HEK293T (cell line): ENCODE measurements at places on chromosomes 11 and 22.
A peak's percentile ranks its signal among the peaks of the same experiment; 100 is the strongest.

DNA sequence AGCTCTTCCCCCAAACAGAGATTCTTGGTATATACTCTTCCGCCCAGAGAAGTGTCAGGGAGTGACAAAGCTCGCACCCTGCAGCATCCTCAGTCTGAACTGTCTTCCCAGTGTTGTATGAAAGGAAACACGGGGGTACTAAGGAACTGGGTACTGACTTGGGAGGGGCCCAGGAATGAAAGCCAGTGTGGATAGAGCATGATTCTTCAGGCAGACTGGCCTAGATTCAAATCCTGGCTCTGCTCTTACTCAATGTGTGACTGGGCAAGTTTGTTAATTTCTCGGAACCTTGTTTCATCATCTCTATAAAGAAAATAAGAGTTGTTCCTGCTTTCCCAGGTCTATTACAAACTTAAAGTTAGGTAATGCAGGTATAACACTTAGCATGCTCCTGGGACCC lies 266.0 kb upstream of the NARS2 start:
- no peak for DNase-seq

- DNase-seq, result peak; percentile 68
These were observed 22.0 kb downstream of the TBRG1 start for GRCh38 chr11:124644426-124645280.

GRCh38 chr11:65546217-65546958 lies 11.8 kb downstream of the LTBP3 start:
- DNase-seq, result peak; percentile 94

DNA sequence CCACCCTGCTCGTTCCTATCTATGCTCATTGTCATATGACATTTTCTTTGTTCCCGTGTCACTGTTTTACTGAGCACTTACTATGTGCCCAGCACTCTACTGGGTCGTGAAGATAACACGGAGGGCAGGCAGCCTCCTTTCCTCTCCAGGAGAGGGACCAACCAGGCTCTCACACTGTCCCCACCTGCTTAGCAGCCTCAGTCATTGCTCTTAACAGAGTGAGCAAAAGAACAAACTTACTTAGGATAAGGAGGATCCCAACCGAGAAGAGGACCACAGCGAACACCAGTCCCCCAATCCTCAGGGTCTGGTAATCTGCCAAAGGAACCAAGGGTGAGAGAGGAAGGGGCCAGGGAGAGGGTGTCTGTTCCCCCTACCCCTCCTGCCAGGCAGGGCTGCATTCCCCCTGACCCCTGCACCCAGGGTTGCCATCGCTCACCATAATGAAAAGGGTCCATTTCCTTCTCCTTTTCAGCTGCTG lies 17.0 kb upstream of the FXYD2 start:
- DNase-seq, result no peak

GRCh38 chr11:124483422-124483821 lies 37.9 kb upstream of the OR8B8 start:
- DNase-seq, result no peak

GRCh38 chr22:36948273-36949225 lies 35.1 kb downstream of the CSF2RB start:
- DNase-seq, result no peak

DNA sequence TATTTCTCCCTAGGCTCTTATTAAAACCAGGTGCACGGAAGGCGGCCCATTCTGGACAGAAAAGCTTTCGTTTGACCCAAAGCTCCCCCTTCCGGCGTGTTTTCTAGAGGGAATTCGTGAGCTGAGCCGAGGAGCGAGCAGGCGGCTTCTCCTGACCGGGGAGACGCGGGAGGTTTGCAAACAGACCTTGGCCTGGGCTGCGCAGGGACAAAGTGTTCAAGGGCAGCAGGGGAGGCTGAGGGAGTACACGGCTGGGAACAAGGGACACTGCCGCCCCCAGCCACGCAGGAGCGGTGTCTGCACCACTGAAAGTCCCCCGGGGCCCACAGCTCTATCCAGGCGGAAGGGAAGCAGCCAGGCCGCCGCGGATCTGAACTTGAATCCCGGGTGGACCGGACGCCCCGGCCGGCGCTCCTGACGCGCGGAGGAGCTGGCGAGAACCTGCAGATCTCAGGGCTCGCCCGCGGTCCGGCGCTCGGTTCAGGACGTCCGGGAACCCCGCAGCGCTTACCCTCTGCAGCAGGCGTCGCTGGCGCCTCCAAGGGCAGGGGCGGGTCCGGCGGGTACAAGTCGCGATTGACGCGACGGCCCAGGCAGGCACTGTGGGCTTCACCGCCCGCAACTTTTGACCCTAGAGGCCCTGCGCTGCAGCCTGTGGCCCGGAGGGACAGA lies 101.9 kb downstream of the WT1 start:
- DNase-seq, result no peak

DNA sequence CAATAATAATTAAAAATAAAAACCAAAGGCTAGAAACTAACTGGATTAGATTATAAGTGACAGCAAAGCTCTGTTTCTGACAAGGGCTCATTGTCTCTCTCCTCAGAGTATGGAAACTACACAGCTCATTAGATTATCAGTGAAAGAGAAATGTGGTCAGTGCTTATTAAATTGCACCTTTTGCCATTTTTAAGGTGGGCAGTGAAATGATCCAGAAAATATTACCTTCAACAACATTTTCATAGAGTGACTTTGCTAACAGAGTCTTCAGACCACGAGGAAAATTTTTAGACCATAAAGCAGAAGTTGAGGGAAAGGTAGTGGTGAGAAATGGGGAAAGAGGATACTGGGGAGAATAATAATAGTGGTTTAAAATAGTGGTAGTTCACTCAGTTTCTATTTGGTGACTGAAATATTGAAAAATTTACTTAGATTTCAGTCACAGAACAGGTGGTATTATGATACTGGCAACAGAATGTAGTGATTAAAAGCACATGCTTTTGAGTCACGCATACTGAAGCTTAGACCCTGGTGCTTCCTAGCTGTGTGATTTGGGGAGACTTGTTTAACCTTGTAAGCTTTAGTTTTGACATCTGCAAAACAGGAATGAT lies 684.0 kb upstream of the CCDC90B start:
- DNase-seq, result no peak

- no peak for DNase-seq
These were observed 34.5 kb upstream of the ETS1 start for GRCh38 chr11:128621601-128622501.

- DNase-seq, result no peak
These were observed 6.7 kb downstream of the SYNGR1 start for GRCh38 chr22:39356464-39356863.

GRCh38 chr22:43256976-43257545 lies 70.1 kb upstream of the TTLL12 start:
- no peak for DNase-seq

GRCh38 chr22:36811094-36811800 lies 5.6 kb downstream of the PVALB start:
- DNase-seq, result no peak

DNA sequence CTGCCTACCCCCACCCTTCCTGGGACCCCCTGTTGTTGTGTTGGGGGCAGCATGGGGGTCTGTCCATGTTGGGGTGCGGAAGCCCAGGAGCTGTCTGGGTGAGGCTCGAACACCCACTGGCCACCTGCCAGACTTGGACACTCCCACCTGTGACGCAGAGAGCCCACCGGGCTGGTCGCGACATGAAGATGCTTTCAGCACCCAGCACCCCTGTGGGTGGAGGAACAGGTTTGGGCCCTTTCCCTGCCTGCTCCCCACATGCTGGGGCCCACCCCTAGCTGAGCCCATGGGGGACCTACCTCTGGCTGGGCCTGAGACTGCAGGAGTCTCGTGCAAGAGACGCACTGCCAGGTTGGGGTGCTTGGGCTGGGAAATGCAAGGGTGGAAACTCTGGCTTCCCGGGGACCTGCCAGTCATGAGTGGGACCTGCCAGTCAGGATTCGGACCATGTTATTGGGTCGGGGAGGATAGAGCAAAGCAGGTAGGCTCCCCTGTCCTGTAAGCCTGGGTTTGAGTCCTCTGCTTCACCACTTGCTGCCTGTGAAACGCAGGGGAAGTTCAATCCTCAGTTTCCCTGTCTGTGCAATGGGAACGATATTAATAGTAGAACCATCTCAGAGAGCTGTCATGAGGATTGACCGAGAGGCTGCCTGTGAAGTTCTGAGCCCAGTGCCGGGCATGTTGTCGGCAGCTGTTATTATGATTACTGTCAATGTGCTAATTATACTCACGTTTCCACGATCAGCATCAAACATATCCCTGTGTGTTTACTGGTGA lies 24.1 kb downstream of the KIAA1671 start:
- DNase-seq, result no peak

- DNase-seq, result no peak
These were observed 189.0 kb upstream of the BLID start for GRCh38 chr11:122304973-122305372.

GRCh38 chr11:80783561-80783960 lies 1342.7 kb upstream of the TENM4 start:
- DNase-seq, result no peak

GRCh38 chr11:11701070-11701469 lies 79.3 kb upstream of the GALNT18 start:
- DNase-seq, result no peak

DNA sequence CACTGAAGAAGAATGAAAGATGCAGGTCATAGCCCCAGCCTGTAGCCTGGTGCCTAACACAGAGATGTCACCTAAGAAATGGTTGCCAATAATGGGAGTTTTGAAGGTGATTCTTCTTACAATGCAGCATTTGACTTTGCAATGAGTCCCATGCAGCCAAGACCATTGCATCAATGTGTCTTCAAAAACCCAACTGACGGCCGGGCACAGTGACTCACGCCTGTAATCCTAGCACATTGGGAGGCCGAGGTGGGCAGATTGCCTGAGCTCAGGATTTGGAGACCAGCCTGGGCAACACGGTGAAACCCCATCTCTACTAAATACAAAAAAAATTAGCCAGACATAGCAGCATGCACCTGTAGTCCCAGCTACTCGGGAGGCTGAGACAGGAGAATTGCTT lies 89.3 kb upstream of the ASPHD2 start:
- no peak for DNase-seq

DNA sequence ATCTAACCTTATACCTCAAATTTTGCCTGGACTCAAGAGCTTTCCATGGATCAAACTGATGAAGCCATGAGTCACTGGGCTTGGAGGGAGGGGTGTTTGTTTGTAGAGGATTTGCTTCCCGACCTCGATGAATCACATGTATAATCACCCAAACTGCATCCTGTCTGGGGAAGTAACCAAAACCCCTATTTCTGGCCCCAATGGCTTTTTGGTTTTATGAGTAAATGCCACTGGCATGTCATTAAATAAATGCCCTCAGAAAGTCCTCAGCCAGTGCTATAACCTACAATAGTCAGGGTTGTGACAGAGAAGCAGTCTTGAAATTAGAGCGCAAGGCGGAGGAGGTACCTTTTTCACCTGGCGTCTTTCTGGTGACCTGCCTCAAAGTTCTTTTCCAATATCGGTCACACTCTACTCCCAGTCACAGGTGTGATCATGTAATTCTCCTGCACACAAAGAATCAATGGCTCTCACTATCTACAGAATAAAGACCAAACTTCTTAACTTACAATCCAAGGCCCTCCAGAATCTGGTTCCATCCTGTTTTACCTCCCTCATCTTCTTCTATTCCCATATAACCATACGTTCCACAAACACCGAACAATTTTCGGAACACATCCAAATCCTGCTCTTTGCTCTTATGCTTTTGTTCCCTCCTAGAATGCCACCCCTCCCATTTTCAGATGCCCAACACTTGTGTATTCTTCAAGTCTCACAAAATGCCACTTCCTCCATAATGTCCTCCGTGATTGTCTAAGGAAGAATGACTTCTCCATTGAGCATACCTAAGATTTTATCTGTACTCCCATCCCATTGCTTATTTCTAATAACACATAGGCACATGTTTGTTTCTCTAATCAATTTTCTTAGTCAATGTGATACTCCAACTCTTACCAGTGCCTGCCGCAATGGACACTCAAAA lies 81.3 kb upstream of the BLID start:
- DNase-seq, result no peak

DNA sequence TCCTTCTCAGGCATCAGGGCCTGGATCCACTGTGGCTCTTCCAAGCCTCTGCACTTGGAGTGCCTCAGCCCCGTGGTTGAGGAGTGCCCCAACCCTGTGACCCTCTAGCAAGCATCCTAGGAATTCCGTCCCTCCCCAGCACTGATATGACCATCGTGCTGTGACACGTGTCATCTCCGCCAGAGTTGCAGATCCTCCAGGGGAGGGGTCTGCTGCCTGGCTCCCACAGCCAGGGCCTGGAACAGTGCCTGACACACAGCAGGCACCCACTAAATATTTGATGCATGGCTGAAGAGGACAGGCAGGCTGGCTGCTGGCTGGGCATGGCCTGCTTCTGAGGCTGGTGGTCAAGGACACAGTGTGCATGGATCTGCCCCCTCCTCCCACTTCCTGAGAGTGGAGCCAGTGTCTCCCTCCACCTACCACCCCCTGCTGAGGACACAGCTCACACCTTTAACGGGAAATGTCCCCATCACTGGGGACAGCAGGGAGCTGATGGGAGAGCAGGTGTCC lies 1.7 kb upstream of the CD81 start:
- no peak for DNase-seq

GRCh38 chr11:122758974-122759373 lies 79.3 kb upstream of the CRTAM start:
- no peak for DNase-seq

- DNase-seq, result peak; percentile 86
These were observed at the start of gene GPR137 for GRCh38 chr11:64284962-64285884. GPR137 (plus strand) TSS chr11:64285848; CDS start chr11:64286525, 677 bp downstream.

- DNase-seq, result no peak
These were observed 31.5 kb upstream of the PANX2 start for GRCh38 chr22:50138988-50139387.

DNA sequence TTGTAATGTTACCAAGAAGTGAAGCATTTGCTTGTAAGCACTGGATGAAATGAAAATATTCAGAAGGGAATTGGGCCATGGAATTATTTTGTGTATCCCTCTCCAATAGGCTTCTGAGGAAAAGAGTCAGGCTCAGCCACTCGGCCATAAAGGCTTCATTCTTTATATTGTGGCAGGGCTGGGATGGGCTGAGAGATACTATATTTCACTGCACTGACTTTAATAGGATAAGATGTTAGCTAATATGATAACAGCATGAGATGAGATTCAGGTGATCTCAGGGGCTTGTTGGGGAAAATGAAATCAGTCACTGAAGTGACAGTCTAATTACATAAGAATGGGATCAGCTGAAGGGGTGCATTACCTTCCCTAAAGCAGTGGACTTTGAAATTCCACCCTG lies 7.3 kb upstream of the TRIM44 start:
- DNase-seq, result no peak

- DNase-seq, result no peak
These were observed 9.6 kb upstream of the PRG2 start for GRCh38 chr11:57399972-57400578.

- DNase-seq, result no peak
These were observed 37.1 kb downstream of the CDKN1C start for GRCh38 chr11:2848497-2848896.

DNA sequence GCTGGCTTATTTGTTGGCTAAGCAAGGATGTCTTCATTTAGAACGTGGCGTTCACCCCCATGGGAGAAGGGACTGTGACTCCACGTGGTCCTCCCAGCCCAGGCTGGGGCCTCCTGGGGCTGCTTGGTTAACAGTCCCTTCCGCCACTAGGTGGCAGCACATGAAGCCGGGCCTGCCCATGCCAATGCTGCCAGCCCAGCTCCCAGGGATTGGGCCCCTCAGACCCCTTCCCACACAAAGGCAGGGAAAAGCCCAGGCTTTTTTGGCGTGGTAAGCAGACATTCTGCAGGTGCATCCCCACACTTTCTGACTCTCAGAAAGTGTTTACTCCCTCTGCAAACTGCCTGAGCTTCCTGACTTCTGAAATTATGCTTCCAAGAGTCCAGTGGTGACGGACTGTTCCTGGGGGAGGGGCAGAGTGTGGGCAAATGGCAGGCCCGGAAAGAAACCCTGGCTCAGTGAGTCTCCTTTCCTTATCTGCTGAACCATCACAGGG lies 3.1 kb downstream of the CBX6 start:
- peak; percentile 84 for DNase-seq

GRCh38 chr11:37595845-37596244 lies 997.8 kb upstream of the RAG2 start:
- DNase-seq, result no peak
